ENCODE measurements at places on chromosomes 11 and 22.

GRCh38 chr11:125275905-125276618 lies 111.5 kb downstream of the PKNOX2 start:
- DNase-seq: no peak

DNA sequence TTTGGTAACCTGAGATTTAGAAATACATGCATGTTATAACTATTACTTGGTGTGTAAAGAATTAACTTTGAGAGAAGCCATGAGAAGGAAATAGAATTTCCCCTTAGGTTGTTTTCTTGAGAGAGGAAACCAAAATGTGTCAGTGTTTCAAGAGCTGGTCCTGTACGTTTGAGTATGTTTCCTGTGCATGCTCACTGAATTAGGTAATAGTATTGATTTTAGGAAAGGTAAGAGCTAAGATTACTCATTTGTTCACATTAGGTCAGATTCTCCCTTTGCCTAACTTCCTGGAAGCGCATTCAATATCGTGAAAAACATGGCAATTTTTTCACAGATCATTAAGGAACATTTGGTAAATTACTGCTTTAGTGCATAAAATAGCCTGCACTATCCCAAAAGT lies 49.3 kb upstream of the RDX start:
- no peak for DNase-seq

- DNase-seq: peak; percentile 81
Observed at GRCh38 chr11:134425816-134426536, 13.9 kb upstream of the B3GAT1 start.

DNA sequence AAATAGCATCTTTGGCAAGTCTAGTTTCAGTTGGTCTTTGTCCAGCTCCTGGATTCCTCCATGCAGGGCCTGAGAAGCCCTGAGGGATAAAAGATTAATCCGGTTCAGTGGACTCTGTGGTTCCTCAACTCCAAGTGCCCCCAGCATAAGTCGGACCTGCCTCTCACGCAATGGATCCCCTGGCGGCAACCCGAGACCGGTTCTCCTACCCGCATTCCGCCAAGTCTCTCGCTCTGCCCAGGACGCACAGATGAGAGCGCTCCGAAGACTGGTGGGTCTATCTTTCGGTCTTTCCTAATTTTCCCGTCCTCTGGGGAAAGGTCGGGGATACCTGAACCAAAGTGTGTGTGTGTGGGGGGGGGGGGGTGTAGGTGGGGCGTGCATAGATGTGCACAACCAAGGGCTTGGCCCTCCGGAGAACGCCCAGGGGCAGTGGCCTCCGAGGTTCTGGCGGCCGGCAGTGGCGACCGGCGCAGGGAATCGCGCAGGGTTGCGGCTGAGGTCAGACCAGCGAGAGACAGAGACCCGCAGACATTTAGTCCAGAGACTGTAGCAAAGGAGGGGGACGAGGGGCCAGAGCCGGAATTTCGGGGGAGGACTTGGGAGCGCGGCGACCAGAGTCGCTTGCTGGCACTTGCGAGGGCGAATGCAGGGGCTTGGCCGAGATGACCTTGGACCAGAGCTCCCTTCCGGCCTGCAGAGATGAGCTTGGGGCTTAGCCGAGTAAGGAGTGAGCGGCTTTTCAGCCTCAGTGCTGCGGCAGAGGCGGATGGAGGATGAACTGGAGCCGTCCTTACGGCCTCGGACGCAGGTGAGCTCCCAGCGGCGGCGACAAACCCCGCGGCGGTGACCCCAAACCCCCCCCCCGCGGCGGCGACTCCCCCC lies 712 bp upstream of the SLC2A11 start:
- peak; percentile 55 for DNase-seq

GRCh38 chr22:35984183-35985175 lies 44.1 kb downstream of the RBFOX2 start:
- DNase-seq: no peak

GRCh38 chr22:40218723-40219294 lies 41.1 kb downstream of the TNRC6B start:
- no peak for DNase-seq

- DNase-seq: no peak
Observed at GRCh38 chr22:24129263-24129651, 52.0 kb upstream of the SUSD2 start.

GRCh38 chr11:44426958-44427357 lies 117.0 kb upstream of the ALX4 start:
- no peak for DNase-seq

DNA sequence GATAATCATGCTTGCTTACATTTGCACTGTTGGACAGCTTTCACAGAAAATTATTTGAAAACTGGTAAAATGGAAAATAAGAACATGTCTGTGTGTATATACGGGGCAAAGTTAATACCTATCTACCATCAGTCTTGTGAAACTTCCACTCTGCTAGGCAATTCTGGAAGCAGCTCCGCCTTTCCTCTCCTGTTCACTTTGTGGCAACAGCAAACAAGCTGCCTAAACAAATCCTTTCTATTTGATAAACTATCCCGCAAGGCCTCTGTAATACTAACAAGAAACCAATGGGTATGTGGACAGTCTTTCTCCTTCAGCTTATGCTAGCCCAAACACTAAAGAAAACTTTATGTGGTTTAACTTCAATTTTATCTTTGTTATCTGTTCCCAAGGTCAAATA lies 39.2 kb upstream of the RAPSN start:
- DNase-seq: no peak

DNA sequence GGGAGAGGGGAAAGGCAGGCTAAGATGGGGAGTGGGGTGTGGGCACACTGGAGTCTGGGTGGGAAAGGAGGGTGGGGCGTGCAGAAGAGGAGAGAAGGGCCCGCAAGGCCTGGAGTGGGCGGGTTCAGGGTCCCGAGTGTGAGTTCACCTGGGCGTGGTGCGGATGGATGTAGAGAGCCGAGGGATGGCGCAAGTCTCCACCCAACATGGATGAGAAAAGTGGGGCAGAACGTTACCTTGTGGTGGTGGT lies 364 bp upstream of the ABCC8 start:
- no peak for DNase-seq

GRCh38 chr11:79084382-79084781 lies 356.4 kb downstream of the TENM4 start:
- DNase-seq: no peak

DNA sequence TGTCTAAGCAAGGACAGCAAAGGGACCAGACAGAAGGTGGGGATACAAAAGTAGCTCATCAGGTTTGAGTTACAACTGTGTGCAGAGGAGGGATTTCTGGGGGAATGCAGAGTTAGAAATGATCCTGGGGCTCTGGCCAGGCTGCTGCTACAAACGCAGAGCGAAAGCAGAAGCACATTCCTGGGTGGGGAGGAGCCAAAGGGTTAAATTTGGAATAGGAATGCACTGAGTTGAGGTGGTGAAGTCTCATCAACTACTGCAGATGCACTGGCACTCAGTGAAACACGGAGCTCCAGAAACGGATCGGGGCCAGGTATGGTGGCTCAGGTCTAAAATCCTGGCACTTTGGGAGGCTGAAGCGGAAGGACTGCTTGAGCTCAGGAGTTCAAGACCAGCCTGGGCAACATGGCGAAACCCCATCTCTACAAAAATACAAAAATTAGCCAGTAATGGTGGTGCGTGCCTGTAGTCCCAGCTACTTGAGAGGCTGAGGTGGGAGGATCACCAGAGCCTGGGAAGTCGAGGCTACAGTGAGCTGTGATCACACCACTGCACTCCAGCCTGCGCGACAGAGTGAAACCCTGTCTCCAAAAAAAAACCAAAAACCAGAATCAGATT lies 3.2 kb downstream of the CHKA start:
- no peak for DNase-seq

DNA sequence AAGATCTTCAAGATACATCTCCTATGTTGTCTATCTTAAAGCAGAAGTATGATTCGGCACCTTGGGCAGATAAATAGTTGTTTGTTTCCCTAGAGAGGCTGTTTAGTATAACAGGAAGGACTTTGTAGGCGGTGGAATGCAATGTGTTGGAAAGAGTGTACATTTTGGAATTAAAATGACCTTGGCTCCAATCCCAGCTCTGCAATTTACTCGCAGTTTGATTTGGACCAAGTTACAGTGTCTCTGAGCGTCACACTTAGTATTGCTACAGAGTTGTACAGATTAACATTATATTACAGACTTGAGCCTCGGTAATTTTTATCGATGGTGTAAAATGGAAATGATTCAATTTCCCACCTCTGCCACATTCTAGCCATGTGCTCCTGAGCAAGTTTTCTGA lies 265.3 kb downstream of the OPCML start:
- no peak for DNase-seq

DNA sequence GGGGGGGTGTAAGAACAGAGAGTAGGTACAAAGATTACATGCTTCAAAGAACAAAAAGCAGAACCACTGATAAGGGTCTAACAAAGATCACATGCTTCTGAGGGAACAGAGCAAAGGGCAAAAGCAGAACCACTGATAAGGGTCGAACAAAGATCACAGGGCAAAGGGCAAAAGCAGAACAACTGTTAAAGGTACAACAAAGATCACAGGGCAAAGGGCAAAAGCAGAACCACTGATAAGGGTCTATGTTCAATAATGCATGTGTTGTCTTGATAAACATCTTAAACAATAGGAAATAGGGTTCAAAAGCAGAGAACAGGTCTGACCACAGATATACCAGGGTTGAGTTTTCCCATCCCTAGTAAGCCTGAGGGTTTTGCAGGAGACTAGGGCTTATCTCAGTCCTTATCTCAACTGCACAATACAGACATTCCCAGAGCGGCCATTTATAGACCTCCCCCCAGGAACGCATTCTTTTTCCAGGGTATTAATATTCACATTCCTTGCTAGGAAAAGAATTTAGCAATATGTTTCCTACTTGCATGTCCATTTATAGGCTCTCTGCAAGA lies 81.9 kb upstream of the PGR start:
- no peak for DNase-seq

GRCh38 chr11:74097686-74098237 lies 73.0 kb downstream of the C2CD3 start:
- no peak for DNase-seq

DNA sequence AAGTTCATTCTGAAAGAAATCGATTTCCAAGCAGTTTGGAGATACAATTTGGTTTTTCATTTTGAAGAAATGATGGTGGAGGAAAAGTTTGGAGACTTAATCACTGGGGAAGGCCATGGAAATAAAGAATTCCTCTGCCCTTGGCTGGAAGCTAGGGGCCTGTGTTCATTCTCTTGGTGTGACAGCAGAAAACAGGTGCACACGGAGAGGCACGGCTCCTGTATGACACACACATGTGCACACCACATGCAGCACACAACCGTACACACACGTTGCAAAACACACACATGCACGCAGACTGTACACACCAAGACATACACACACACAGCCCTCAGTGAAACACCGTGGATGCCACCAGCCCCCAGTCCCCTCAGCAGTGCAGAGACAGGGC lies 64.2 kb downstream of the CYTH4 start:
- DNase-seq: no peak

DNA sequence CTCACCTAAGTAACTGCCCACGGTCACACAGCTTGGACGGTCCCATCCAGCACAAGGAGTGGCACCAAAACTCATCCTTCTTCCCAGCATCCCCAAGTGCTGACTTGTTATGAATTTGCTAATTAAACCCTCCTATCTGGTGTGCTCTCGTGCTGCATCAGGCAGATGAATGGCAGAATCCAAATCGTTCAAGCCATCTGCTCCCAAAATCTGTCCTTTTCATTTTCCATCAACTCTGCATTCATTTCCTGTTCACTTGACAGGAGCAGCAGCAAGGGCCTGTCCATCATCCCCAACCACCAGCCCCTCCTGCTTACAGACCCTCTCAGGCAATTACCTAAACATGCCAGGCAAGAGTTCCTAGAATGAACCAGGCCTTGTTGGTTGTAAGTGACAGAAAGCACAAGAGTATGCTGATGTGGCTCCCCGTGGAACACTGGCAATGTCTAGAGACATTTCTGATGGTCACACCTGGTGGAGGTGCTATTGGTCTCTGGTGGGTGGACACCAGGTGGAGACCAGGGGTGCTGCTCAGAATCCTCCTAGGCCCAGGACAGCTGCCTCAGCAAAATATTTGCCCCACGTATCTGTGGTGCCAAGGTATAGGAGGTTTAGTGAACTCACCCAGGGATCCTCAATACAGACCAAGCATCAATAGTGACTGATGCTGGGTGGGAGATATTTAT lies 832.5 kb downstream of the TBC1D22A start:
- no peak for DNase-seq

GRCh38 chr11:31767685-31768084 lies 43.4 kb downstream of the PAX6 start:
- DNase-seq: no peak

- DNase-seq: no peak
Observed at GRCh38 chr11:64851831-64852351, 7.4 kb upstream of the CDC42BPG start.

DNA sequence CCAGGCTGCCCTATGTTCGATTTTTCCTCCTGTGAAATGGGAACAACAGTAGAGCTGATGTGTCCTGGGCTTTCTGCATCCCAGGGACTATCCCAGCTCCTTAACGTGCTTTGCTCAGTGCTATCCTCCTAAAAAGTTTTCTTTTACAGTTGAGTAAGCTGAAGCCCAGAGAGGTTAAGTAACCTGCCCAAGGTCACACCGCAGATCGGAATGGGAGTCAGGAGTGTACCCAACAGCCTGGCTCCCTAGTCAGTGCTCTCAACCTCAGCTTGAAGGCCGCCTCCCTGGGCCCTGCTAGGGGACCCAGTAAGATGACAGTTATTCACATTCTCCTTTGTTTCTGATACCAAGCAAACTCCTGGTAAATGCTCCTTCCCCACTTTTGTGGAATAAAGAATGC lies 45.9 kb downstream of the PARVB start:
- no peak for DNase-seq

DNA sequence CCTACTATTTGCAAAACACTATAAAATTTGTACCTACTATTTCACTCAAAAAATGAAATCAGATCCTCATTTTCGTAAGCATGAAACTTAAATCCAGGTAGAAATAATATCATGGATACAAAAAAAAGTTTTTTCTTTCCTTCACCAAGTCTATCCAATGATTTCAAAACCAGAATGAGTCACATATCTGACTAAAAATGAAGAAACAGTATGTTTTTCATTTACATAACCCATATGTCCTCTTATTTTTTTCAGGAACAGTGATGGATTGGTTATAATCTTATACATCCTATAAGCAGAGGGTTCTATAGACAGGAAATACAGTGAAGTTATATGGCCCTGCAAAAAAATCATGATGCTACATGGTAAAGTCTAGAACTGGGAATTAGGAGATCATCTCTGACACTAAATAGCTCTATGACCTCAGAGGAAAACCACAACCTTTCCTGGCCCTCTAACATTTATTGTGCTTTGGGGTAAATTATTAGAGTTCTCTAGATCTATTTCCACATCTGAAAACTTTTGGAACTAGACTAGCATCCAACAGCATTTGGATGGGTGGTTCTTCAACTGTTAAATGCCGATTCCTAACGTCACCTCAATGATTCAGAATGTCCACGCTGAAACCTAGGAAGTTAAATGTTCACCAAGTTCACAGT lies 10.9 kb downstream of the MTMR2 start:
- DNase-seq: no peak

- no peak for DNase-seq
Observed at GRCh38 chr22:42162728-42163489, 32.3 kb upstream of the CYP2D6 start.

GRCh38 chr11:13674799-13675509 lies 6.5 kb downstream of the FAR1 start:
- DNase-seq: no peak

All from Ammon's horn (tissue), 1 donor.